ENCODE measurements at places on chromosomes 6 and 20.

- DNase-seq = no peak
Measured at GRCh38 chr6:149449831-149450678, 34.8 kb downstream of the ZC3H12D start.

- DNase-seq = no peak
Measured at GRCh38 chr6:72283571-72283970, 338.3 kb upstream of the KCNQ5 start.

- DNase-seq = no peak
Measured at GRCh38 chr6:144737998-144738397, 452.9 kb downstream of the UTRN start.

GRCh38 chr6:116254297-116255056 lies 602 bp upstream of the TSPYL4 start:
- no peak for DNase-seq

DNA sequence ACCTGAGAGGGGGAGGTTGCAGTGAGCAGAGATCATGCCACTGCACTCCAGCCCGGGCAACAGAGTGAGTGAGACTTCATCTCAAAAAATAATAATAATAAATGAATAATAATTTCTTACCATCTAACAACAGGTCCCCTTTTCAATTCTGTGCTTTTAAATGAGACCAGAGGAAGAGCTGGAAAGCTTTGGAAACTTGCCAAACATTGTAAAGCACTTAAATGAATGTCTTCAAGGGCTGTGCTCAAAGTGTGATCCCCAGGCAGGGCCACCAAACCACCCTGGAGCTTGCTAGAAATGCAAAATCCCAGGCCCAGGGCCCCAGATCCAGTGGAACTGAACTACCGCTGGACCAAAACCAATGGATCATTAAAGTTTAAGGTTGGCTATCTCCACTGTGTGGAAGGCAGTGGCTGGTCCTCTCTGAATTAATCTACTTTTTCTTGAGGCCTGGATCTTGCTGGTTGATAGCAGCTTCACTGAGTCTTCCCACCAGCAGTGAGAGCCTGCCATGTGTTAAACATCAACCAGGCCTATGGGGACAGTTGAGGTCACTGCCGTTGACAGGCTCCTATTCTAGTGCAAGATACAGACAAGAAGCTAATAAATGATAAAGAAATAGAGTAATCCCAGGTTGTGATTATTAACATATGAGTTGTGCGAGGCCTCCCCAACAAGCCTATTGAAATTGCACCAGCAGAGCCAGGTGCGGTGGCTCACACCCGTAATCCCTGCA lies 23.7 kb upstream of the TFAP2C start:
- DNase-seq = no peak

- DNase-seq = no peak
Measured at GRCh38 chr6:64224819-64225218, 589.2 kb downstream of the PHF3 start.

GRCh38 chr6:43703512-43704429 lies 16.2 kb upstream of the MRPS18A start:
- peak; percentile 82 for DNase-seq

DNA sequence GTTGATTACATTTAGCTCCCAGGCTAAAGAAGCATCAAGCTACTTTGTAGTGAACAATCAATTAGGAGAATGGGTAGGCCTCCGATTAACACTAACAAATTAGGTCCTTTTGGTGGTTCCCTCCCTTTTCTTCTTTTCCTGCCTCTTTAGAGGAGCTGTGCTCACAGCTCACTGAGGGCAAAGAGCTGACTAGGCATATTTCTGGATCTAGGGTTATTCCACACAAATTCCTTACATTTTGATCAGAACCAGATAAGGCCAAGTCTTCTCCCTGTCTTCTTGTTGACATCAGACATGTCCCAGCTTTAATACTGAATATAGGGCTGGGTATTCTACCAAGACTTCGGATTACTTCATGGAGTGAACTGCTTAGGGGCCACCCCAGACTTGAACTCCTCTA lies 119.1 kb downstream of the PKHD1 start:
- DNase-seq = no peak

DNA sequence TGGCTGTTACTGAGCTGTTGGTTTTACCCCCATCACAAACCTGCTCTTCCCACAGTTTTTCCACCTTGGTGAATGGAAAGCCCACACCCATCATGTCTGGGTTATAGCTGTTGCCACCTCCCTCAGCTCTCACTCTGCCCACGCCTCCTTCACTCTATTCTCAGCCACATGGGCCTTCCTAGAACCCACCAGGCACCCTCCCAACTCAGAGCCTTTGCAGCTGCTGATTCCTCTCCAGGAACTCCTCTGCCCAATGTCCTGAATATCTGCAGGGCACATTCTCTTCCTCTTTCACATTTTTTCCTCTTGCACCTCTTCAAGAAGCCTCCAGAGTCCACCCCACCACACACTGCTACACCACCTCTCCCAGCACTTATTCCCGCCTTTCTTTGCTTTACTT lies 177.4 kb downstream of the TBXT start:
- no peak for DNase-seq

GRCh38 chr20:42276718-42277602 lies 658.8 kb upstream of the CHD6 start:
- DNase-seq = no peak

DNA sequence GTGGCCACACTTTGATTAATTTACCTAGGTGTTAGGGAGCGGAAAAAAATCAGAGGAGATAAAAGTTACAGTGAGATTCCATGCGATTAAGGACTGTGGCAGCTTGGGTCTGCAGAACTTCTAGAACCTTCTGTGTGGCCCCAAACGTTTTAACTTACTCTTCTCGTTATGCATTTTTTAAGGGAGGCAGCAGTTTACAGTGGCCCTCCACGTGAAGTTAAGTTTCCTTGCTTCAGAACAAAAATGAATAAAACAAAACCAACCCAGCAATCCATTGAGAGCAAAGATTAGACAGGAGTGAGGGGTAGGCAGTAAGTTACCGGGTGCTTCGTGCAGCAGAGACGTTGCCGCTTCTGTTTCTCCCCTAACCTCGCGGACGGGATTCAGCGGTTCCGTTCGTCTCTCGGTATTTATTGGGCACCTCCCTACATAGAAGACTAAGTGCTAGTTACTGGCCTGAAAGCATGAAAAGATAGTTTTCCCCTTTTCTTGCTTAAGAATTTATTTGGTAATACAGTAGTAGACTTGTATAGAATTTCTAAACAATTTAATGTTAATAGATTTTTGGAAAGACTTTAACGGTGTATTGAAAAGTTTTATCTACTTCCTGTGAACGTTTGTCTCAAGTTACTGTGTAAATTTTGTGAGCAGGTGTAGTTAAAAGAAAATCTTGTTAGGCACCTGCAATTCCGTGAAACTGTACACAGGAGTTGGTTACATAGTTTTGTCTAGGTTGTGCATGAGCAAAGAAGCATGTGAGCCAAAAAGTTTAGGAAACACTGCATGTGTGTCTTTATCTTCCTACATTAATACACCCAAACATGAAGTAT lies 1.1 kb downstream of the BAG2 start:
- DNase-seq = no peak

DNA sequence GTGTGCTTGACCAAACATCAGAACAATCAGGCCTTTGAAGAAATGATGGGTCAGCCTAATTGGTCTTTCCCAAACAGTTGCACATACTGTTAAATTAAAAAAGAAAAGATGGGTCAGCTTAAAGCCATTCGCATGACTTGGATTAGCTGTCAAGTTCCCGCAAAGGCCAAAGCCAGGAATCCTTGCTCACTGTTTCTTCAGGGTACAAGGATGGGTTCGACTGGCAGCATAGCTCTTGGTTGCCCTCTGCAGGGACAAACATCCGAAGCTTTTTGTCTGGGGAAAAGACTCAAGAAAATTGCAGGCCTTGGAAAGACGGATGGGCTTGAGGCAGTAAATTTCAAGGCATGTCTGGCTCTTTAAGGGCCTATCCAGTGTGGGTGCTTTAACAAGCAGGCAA lies 168.0 kb downstream of the HDGFL1 start:
- DNase-seq = no peak

Data from inflammatory macrophage (primary cell).